GM12878 (cell line): ENCODE measurements at places on chromosomes 3 and 15.

DNA sequence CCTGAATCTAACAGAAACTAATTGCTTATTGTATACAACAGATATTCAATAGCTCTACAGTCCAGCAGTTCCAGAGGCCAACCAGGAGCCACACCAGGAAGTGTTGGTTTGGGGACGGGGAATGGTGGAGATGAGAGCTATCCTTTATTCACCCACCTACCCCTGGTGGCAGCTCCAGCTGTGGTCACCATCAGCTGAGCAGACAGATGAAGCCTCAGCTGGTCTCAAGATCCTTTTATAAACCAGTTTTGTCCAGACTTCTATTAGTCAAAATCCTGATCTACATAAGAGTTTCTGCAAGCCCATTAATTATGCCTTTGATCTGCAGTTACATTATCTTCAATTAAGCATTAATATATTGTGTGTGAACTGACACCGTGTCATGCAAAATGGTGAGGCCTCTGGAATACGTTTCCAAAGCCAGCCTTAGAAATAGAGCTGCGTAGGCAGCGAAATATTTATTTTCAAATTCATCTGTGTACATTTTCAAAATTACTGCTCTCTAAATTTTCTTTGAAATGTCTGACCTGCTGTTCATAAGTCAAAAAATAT, 488.8 kb downstream of the FOXP1 start:
- no peaks in the 10 kb centered on the region for H3K27me3 ChIP-seq
- H3K4me3 ChIP-seq, result no peak overlapping the region
- H3K4me1 ChIP-seq, result 0 out of 2 replicates have a peak, but pooled peaks cover 3% of the 10 kb centered on the region
- H3K27ac ChIP-seq, result no peak overlapping the region
- no peaks in the 10 kb centered on the region for H3K36me3 ChIP-seq

DNA sequence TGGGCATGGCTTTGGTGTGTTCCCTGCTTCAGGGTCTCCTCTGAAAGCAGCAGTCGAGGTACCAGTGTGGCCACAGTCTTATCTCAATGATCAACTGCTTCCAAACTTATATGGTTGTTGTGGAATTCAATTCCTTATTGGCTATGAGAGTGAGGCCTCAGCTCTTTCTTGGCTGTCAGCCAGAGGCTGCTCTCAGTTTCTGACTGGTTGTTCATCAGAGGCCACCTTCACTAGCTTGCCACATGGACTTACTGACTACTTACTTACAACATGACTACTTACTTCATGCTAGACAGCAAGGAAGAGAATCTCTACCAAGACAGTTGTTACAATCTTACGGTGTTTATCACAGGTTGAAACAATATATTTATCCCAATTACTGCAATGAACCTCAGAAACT, 789.2 kb downstream of the DIPK2A start:
- no peak overlapping the region for H3K4me3 ChIP-seq
- H3K27ac ChIP-seq, result no peak overlapping the region

DNA sequence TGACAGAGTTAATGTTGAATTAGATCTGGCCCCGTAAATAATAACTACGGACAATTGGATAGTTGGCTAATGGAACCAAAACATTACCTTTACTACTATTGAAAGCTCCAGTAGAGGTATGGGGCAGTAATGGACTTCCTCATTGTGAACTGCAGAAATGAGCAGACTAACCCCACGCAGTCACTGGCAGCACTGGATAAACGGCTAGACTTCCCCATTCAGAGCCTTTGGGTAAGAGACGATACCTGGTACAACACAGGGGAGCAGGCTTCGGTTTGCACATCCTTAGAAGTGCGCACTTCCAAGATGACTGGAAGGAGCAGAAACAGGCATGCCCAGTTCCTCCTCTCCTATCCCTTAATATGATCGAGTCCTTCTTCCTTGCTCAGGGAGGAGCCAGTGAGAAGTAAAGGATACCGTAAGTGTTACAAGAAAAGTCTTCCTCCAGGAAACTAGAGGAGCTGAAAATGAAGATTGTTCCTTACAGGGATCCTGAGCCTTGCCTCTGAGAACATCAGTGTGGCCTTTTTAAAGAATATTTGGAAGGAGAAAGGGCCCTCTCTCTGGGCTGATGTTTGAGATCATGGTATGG, 100.5 kb upstream of the NECTIN3 start:
- no peaks in the 10 kb centered on the region for H3K27me3 ChIP-seq
- no peaks in the 10 kb centered on the region for H3K4me1 ChIP-seq
- DNase-seq, result no peak
- no peaks in the 10 kb centered on the region for H3K36me3 ChIP-seq
- H3K4me3 ChIP-seq, result no peak overlapping the region

GRCh38 chr15:43775411-43775965, 1.3 kb downstream of the ELL3 start:
- peaks cover 16% of the 10 kb centered on the region for H3K4me1 ChIP-seq
- H3K4me3 ChIP-seq, result peak overlapping the region; percentile 78
- DNase-seq, result no peak

- DNase-seq, result no peak
- no peaks in the 10 kb centered on the region for H3K27me3 ChIP-seq
- H3K4me3 ChIP-seq, result no peak overlapping the region
- H3K4me1 ChIP-seq, result no peaks in the 10 kb centered on the region
- no peak overlapping the region for H3K27ac ChIP-seq
Measured at GRCh38 chr15:96693990-96694517, 363.6 kb downstream of the NR2F2 start.

GRCh38 chr3:11173828-11174465, 19.7 kb downstream of the HRH1 start:
- no peaks in the 10 kb centered on the region for H3K4me1 ChIP-seq
- H3K4me3 ChIP-seq, result no peak overlapping the region
- no peaks in the 10 kb centered on the region for H3K36me3 ChIP-seq
- no peak overlapping the region for H3K27ac ChIP-seq
- peaks cover 1% of the 10 kb centered on the region; the same call in 1 of the 2 replicates for H3K27me3 ChIP-seq
- no peak for DNase-seq

DNA sequence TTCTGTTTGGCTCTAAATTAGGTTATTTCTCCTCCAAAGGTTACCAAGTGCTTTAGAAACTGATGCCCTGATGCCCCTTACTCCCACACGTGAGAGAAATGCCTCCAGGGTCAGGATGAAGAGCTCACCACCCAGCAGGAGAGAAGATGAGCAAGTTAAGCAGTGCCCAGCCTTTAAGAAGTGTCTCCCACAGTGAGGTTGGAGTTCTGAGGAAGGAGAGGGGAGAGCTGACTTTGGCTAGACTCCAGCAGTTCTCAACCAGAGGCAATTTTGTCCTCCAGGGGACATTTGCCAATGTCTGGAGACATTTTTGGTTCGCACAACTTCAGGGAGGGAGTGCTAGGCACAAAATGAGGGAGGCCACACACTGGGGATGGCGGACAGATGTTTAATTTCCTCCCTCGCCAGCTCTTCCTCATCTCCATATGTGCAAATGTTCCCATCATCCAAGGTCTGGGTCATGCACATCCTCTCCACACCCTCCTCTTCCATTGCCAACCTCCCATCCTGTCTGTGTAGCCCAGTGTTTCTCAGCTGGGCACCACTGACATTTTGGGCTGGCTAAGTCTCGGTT, 50.6 kb upstream of the SLC7A14 start:
- no peak for DNase-seq
- peaks cover 27% of the 10 kb centered on the region for H3K4me1 ChIP-seq

DNA sequence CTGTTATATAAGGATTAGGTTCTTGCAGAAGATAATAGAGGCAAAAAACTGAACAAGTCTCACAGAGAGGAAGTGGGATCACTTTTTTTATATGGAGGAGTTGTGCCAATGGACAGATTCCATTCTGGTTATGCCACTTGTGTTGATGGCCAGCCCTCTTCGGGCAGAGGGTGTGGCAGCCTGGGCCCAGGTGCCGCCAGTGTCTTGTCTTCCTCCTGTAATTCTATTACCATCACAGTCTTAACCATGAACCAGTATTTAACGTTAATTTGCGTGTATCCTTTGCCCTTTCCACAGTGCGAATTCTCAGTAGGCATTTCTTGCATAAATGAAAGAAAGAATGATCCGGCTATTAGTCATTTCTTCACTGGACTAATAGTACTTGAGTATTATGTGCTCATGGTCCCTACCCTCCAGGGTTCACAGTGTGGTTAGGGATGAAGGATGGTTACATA, 7.0 kb upstream of the USP4 start:
- peaks cover 42% of the 10 kb centered on the region for H3K4me1 ChIP-seq
- no peaks in the 10 kb centered on the region for H3K36me3 ChIP-seq
- no peak overlapping the region for H3K4me3 ChIP-seq
- no peaks in the 10 kb centered on the region for H3K27me3 ChIP-seq
